Right lobe of liver (tissue), 6 donors: ENCODE measurements at places on chromosomes 2 and 18.

- H3K27ac ChIP-seq, result peak overlapping the region; percentile 89
- DNase-seq, result peak; percentile 70
- no peaks in the 10 kb centered on the region for H3K36me3 ChIP-seq
Measured at GRCh38 chr2:26298638-26299393, 47.1 kb upstream of the SELENOI start.

DNA sequence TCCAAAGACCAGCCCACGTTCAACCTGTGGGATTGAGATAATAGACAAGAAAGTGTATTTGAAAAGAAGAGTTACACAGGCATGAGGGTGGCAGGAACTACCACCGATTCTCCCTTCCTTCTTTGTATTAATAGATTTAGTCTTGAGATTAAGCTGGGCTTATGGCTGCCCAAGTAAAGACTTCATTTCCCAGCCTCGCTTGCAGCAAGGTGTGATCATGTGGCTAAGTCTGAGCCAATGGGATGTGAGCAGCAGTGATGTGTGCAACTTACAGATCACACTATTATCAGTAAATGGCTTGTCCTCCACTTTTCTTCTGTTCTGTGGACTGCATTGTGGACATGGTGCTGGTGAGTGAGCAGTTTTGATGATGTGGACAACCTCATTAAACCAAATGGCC lies 101.7 kb downstream of the POLR1A start:
- H3K27ac ChIP-seq, result no peak overlapping the region
- H3K4me1 ChIP-seq, result no peaks in the 10 kb centered on the region
- H3K36me3 ChIP-seq, result no peaks in the 10 kb centered on the region
- DNase-seq, result no peak
- H3K27me3 ChIP-seq, result no peaks in the 10 kb centered on the region

GRCh38 chr18:79257480-79257879 lies 138.2 kb upstream of the NFATC1 start:
- no peak overlapping the region for H3K27ac ChIP-seq
- H3K27me3 ChIP-seq, result no peaks in the 10 kb centered on the region
- no peak overlapping the region for H3K4me3 ChIP-seq
- no peaks in the 10 kb centered on the region for H3K4me1 ChIP-seq
- no peak for DNase-seq

DNA sequence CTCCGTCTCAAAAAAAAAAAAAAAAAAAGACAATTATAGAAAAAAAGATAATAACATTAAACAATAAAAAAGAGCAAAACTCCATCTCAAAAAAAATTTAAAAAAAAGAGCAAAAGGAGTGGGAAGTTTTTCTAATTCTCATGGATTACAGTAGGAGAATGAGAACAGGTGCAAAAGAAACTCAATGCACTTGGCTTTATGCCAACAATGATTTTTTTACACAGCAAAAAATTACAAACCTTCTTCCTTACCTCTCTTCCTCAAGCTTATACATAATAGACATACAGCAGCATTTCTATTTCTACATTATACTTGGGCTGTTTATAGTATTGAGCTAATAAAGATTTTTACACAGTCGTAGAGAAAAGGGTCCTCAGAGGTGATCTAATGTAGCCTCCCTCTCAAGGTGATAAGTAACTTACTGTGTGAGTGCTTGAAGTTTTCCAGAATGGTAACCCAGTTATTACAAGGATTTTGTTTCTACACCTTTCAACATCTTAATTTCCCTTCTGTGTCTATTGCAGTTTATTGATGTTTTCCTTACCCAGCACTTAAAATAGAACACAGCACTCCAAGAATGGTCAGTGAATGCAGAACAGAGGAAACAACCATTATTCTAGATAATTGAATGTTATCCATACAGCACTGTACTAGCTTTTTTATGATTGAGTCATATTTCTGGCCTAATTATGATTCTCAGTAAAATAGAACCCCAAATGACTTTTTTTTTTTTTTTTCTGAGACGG lies 34.9 kb upstream of the RNF138 start:
- no peaks in the 10 kb centered on the region for H3K36me3 ChIP-seq
- H3K4me1 ChIP-seq, result no peaks in the 10 kb centered on the region
- H3K27ac ChIP-seq, result no peak overlapping the region
- H3K4me3 ChIP-seq, result no peak overlapping the region

GRCh38 chr2:31176742-31177141 lies 38.5 kb upstream of the GALNT14 start:
- no peak for DNase-seq
- H3K36me3 ChIP-seq, result no peaks in the 10 kb centered on the region
- no peak overlapping the region for H3K4me3 ChIP-seq
- no peaks in the 10 kb centered on the region for H3K4me1 ChIP-seq
- H3K27ac ChIP-seq, result no peak overlapping the region
- H3K27me3 ChIP-seq, result no peaks in the 10 kb centered on the region

DNA sequence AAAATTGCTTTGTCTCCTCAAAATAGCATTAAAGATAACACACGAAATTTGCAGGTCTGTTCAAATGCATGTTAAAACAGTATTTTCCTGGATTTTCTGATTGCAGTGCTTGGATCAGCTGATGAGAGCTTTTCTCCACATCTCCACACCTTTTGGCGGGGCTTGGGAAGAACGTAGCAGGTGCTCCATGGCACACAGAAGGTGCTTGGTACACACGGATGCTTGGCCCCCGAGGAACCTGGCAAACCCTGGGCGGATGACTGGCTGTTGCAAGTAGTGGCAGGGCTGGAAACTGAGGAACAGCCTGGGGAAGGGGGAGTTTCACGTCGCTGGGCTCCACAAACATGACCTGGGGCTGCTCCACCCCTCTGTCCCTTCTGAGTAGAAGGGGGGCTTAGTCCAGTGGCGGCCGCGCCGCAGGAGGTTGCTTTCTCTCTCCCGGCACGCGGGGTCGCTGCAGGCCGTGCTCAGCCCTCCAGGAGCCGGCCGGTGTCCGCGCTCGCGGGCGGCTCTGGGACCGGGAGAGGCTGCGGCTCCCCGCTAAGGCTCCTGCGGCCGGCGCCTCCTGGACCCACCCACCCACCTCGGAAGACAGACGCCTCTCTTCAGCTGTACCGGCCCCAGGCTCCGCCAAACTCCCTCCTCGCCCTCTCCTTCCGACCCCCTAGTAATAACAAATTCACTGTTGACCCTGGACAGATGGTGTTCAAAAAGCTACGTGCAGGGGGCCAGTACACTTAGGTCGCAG lies 69.3 kb downstream of the MARCO start:
- H3K27ac ChIP-seq, result no peak overlapping the region
- H3K36me3 ChIP-seq, result no peaks in the 10 kb centered on the region
- no peak overlapping the region for H3K4me3 ChIP-seq
- H3K4me1 ChIP-seq, result no peaks in the 10 kb centered on the region

DNA sequence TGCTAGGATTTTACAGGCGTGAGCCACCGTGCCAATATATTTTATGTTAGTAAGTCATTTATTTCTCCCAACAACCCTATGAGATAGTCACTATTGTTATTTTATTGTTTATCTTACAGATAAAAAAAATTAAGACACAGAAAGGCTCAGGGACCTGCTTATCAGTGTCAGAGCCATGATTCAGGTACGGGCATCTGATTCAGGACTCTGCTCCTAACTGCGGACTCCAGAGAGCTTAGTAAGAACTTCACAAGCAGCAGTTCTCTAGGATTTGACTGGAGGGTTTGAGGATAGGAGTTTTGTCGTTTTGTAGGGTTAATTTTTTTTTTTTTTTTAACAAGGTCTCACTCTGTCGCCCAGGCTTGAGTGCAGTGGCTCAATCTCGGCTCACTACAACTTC lies 174.2 kb downstream of the BCL11A start:
- H3K4me3 ChIP-seq, result no peak overlapping the region
- H3K27me3 ChIP-seq, result no peaks in the 10 kb centered on the region
- H3K36me3 ChIP-seq, result no peaks in the 10 kb centered on the region
- no peaks in the 10 kb centered on the region for H3K4me1 ChIP-seq
- no peak for DNase-seq
